Smooth muscle cell of trachea (primary cell): ENCODE measurements at places on chromosomes 6 and 20. TPM values are rescaled to one million over a fixed set of nuclear protein-coding genes. Genes with fewer than 3 reads are reported as not detected.

NKX2-2 gene
- total RNA-seq = not detected in 2 replicates

STMND1 gene
- total RNA-seq = not detected in 2 replicates

SDC4 gene
- total RNA-seq = 113 and 219 TPM in 2 replicates

PEX3 gene
- total RNA-seq = 25.9 and 28.1 TPM in 2 replicates

SEL1L2 gene
- total RNA-seq = not detected in 2 replicates
